ENCODE measurements at places on chromosomes 4 and X.

- no peak for DNase-seq
Observed at GRCh38 chr4:39205000-39205399, 22.7 kb downstream of the WDR19 start.

DNA sequence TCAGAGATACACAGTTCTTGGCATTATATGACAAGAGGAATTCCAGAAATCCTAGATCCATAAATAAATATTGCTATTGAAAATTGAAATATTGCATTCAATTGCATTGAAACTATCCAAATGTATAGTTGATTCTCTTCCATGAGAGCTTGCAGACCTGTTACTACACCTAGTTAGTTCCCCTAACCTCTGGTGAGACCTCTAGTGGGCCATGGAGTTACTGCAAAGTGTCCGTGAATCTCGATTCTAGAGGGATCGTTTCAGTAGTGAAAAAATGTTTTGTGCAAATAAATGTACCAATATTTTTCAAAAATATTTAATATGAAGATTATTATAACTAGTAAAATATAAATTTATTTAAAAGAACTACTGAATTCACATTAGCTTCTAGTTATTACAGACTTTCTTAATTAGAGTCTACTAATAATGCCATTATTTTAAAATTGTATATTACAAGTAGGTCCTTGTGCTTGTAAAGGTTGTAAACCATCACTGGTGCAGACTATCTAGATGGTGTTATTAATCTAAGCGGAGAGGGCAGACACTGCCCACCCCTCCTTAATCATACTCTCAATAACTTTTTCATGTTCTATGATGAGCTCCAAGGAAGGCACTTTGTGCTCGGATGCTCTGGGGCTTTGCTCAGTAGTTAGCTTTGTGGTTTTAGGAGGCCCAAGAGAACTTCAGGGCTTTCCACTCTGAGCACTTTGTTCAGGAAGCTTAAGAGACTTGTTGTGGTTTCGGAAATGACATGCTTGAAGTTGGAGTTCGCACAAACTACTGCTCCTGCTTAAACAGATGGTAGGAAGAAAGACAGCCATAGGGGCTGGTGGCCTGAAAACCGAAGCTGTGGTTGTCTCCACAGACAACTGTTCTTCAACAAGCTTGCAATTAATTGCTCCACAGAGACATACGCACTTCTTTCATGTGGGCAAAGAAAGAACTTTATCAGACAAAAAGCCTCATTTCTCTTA lies 42.8 kb downstream of the IL21 start:
- DNase-seq = no peak

- no peak for DNase-seq
Observed at GRCh38 chr4:55553441-55554201, 6.9 kb upstream of the CLOCK start.

GRCh38 chrX:101009090-101009489 lies 39.6 kb downstream of the ARL13A start:
- no peak for DNase-seq

GRCh38 chr4:80253510-80253909 lies 13.0 kb upstream of the FGF5 start:
- no peak for DNase-seq

- no peak for DNase-seq
Observed at GRCh38 chr4:112951362-112952312, 97.8 kb upstream of the ANK2 start.

- DNase-seq = peak; percentile 15
Observed at GRCh38 chr4:30863021-30863420, 142.9 kb downstream of the PCDH7 start.

- no peak for DNase-seq
Observed at GRCh38 chr4:7240306-7240705, 48.0 kb downstream of the SORCS2 start.

DNA sequence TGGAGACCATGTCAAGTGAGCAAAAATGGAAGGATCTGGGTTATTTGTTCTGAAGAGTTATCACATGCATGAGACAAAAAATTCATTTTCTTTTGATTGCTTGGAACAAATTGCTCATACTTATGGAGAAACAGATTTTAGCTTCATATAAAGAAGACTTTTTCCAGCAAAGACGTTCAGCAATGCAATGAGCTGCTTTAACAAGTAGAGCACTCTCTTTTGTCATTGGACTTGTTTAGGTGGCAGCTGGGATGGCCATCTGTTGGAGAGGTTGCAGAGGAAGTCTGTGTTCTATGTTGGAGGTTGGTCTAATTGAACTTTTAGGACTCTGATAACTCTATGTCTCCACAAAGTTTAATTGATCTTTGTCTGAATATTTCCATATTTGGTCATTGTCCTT lies 19.9 kb upstream of the CEP135 start:
- no peak for DNase-seq

GRCh38 chrX:124726881-124727280 lies 380.5 kb downstream of the SH2D1A start:
- no peak for DNase-seq

DNA sequence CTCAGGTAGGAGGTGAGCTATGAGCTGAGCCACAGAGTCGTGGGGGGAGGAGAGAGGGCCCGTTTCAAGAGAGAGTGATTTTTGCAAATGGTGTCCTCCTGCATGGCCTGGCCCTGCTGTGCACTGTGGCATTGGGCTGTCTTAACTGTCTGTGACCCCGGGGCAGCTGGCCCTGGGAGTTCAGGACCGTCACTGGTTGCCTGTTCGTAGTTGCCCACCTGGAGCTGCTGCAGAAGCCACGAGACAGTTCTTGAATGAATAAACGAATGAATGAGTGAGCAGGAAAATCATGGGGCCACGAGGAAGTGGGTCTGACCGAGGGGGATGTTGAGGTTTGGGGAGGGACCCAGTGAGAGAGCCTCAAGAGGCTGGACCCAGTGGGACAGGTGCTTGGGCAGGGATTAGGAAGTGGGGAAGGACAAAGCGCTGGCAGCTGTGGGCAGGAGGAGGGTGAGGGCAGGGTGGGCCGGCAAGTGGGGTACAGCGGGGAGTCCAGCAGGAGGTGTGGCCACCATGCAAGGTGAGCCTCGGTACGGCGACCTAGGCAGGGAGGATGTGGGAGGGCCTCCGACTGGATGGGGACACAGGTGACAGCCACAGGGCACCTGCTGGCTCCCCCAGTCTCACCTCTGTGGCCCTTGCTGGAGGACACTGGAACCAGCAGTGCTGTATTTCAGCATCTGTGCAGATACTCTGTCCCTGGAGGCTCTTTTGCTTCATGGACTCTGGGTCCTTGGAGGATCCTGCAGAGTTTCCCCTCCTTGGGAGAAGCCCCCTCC lies 10.2 kb downstream of the RGS12 start:
- DNase-seq = no peak

GRCh38 chr4:8828869-8829268 lies 42.8 kb downstream of the HMX1 start:
- DNase-seq = no peak

GRCh38 chr4:152860046-152860445 lies 76.1 kb upstream of the FHDC1 start:
- peak; percentile 47 for DNase-seq

- no peak for DNase-seq
Observed at GRCh38 chr4:15149234-15149838, 147.1 kb downstream of the CPEB2 start.

DNA sequence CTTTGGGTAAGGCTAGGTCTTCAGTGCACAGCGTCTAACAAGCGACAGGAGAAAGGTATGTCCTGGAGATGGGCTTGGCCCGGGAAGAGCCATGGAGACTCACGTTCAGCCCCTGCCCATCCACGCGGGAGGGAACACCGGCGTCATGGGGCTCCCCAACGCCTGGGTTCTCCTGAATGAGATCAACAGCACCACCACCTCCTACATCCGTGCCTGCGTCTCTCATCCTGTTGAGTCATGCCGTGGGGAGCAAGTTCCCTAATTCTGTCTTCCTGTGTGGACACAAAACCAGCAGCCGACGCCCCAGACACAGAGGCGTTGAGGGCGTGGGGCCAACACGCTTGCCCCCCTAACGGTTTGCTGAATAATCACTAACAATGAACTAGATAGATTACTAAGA lies 20.1 kb upstream of the IL3RA start:
- DNase-seq = no peak

- no peak for DNase-seq
Observed at GRCh38 chr4:38615847-38616246, 48.2 kb upstream of the KLF3 start.

- DNase-seq = no peak
Observed at GRCh38 chrX:6683353-6683752, 148.4 kb upstream of the VCX3A start.

GRCh38 chr4:99100876-99101275 lies 12.3 kb upstream of the ADH5 start:
- no peak for DNase-seq

DNA sequence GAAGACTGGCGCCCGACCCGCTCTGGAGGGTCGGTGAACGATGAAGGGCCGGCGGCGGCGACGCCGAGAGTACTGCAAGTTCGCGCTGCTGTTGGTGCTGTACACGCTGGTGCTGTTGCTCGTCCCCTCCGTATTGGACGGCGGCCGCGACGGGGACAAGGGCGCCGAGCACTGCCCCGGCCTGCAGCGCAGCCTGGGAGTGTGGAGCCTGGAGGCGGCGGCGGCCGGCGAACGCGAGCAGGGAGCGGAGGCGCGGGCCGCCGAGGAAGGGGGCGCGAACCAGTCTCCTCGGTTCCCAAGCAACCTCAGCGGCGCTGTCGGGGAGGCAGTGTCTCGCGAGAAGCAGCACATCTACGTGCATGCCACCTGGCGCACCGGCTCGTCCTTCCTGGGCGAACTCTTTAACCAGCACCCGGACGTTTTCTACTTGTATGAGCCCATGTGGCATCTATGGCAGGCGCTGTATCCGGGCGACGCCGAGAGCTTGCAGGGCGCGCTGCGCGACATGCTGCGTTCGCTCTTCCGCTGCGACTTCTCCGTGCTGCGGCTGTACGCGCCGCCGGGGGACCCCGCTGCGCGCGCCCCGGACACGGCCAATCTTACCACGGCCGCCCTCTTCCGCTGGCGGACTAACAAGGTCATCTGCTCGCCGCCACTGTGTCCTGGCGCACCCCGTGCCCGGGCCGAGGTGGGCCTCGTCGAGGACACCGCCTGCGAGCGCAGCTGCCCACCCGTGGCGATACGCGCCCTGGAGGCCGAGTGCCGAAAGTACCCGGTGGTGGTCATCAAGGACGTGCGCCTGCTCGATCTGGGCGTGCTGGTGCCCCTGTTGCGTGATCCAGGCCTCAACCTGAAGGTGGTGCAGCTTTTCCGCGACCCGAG lies 568 bp downstream of the CHST7 start:
- DNase-seq = peak; percentile 51

DNA sequence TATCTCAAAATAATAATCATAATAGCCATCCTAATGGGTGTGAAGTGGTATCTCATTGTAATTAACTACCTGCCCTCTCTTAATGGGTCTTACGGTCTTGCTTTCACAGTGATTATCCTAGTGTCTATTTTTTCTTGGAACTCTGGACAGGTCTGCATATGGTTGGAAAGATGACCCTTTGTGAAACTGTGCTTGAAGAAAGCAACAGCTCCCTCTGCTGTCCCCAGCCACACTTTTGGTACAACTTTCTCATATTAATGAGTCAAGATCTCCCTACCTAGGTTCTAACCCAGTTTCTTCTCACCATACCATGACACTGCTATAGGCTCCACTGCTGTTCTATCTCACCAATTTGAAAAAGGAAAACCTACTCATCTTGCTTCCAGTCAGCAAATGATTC lies 2.4 kb downstream of the TFDP3 start:
- DNase-seq = peak; percentile 7

DNA sequence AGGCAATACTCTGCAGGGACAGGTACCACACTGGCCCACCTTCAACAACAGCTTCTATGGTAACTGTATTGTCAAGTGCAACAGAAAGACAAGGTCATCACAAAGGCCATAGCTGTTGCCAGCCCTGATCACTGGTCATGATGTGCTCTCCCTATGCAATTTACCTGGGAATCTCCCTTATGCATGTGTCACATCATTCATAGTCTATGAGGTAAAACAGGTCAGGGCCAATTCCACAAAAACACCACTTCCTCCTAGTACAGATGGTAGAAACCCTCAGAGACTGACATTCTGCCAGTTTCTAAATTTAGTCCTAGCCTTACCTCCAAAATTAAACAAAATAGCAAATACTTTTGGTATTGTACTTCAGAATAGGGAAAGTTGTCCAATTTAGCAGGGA lies 132.8 kb downstream of the MGST2 start:
- no peak for DNase-seq

DNA sequence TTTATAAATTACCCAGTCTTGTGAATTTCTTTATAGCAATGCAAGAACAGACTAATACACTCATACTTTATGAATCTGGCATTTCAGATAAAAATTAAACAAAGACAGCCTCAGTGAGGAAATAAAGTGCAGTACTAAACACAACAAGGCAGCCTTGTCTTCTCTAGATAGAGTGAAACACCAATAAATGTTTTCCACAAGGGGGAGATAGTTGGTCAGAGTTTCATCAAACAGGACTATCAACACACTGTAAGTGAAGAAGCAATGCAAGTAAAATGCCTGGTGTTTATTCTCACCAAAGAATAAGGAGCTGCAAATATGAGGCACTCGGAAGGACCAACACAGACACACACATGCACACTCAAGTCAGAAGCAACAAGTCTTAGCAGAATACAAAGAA lies 62.8 kb downstream of the FAM9B start:
- peak; percentile 36 for DNase-seq

DNA sequence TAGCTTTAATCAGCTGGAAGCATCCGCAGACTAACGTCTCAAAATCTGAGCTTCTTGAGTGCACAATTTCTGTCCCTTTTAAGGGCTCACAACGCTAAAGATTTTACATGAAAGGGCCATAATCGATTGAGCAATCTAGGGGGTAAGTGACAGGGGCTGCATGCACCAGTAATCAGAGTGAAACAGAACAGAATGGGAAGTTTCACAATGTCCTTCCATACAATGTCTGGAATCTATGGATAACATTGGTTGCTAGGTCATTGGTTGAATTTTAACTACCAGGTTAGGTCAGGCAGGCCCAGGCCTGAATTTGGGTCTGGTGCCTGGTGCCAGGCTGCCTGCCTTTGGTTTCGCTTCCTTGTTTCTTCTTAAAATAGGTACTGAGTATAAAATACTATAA lies 42.0 kb upstream of the MTMR8 start:
- DNase-seq = no peak

DNA sequence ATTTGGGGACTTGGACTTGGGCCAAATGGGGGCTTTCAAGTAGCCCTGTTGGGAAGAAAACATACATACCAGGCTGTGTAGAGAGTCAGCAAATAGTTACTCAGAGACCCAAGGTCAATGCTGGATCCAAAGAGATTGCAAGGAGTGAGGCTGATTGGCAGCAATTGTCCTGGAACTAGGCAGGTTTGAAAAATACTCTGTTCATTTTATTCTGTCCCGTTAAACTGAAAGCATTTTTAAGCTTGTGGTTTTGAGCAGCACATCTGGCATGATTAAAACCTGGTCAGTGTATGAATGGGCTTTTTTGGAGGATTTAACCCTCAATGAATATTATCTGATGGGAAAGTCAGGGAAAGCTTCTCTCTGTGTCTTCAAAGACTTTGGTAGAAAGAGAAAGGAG lies 294.3 kb upstream of the BOD1L1 start:
- DNase-seq = peak; percentile 40

Measured in foreskin keratinocyte (primary cell).